ENCODE measurements at places on chromosomes 13 and 19. TPM values are rescaled to one million over a fixed set of nuclear protein-coding genes. Genes with fewer than 3 reads are reported as not detected.

DNA sequence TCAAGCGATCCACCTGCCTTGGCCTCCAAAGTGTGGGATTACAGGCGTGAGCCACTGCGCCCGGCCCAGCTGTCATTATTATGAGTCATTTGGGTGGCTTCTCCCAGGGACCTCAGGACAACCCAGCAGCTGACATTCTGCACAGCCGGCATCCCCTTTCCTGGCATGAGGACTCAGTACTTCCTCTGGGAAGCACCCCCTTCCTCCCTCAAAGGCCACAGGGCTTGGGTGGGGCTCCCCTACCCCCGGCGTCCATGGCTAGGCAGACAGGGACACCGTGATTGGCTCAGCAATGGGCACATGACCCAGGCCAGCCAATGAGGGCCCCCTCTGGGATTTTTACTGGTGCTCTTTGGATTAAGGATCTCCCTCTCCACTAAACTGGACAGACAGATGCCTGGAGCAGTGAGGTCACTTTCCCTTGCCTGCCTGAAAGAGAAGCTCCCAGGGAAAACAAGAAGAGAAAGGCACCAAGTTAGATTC lies 6.0 kb downstream of the KANK2 start:
- peak overlapping the region; percentile 95 for H3K27ac ChIP-seq
- no peaks in the 10 kb centered on the region for H3K36me3 ChIP-seq
- H3K27me3 ChIP-seq, result no peaks in the 10 kb centered on the region
- peaks cover 48% of the 10 kb centered on the region for H3K4me1 ChIP-seq
- H3K4me3 ChIP-seq, result no peak overlapping the region
- peak; percentile 50 for DNase-seq

DNA sequence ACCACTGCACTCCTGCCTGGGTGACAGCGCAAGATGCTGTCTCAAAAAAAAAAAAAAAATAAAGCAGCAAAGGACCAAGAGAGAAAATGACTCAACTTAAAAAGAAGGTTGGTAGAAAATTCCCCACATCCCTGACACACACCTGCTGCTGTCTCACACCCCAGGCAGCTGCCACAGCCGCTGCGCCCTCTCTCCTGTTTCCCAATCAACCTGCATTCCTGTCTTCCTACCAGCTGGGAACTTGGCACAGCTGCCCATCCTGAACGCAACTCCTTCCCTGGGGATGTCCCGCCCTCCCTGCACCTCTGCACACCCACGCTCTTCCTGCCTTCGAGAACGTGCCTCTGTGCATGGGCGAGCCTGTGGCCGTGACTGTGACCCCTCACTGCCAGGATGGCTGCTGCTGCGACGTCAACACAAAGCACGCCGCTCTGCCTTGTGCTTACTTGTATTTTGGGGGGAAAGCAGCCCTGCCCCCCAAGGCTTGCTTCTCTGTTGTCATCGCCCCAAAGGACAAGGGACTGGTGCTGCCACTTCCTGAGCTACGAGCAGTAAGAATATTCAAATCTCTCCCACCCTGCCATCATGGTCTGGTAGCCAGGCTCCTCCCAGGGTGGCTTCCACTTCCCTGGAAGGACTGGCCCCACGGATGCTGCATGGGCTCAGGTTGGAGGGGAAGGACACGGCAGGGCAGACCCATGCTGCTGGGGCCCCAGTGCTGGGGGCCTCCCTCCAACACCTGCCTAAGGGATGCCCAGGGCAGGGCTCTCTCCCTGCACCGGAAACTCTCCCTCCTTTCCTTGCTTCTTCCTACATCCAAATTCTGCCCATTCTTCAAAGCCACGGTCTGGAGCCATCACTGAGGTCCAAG lies 20.7 kb downstream of the SH3GL1 start:
- DNase-seq, result no peak
- H3K4me1 ChIP-seq, result peaks cover 44% of the 10 kb centered on the region
- no peak overlapping the region for H3K4me3 ChIP-seq
- no peaks in the 10 kb centered on the region for H3K36me3 ChIP-seq
- H3K27ac ChIP-seq, result peak overlapping the region; percentile 25
- no peaks in the 10 kb centered on the region for H3K27me3 ChIP-seq

GRCh38 chr13:36028359-36029025 lies 102.7 kb downstream of the DCLK1 start:
- no peak for DNase-seq
- H3K4me1 ChIP-seq, result no peaks in the 10 kb centered on the region
- no peaks in the 10 kb centered on the region for H3K27me3 ChIP-seq
- H3K36me3 ChIP-seq, result no peaks in the 10 kb centered on the region
- no peak overlapping the region for H3K4me3 ChIP-seq
- no peak overlapping the region for H3K27ac ChIP-seq

GRCh38 chr19:47487551-47488515 lies 3.8 kb upstream of the KPTN start:
- no peak overlapping the region for H3K27ac ChIP-seq
- H3K4me3 ChIP-seq, result no peak overlapping the region
- peaks cover 10% of the 10 kb centered on the region for H3K4me1 ChIP-seq
- H3K36me3 ChIP-seq, result no peaks in the 10 kb centered on the region
- H3K27me3 ChIP-seq, result no peaks in the 10 kb centered on the region

GSX1 gene
- not detected for total RNA-seq

GRCh38 chr13:42229287-42229686 lies 42.7 kb upstream of the AKAP11 start:
- H3K4me1 ChIP-seq, result no peaks in the 10 kb centered on the region
- H3K27me3 ChIP-seq, result no peaks in the 10 kb centered on the region
- no peak overlapping the region for H3K4me3 ChIP-seq
- H3K27ac ChIP-seq, result no peak overlapping the region

C19orf67 gene
- total RNA-seq, result 0.64 TPM

GRCh38 chr13:69660155-69660554 lies 447.5 kb upstream of the ATXN8OS start:
- no peak for DNase-seq
- H3K4me3 ChIP-seq, result no peak overlapping the region
- no peaks in the 10 kb centered on the region for H3K36me3 ChIP-seq
- no peak overlapping the region for H3K27ac ChIP-seq
- H3K4me1 ChIP-seq, result no peaks in the 10 kb centered on the region

- no peak overlapping the region for H3K4me3 ChIP-seq
- DNase-seq, result no peak
- no peaks in the 10 kb centered on the region for H3K36me3 ChIP-seq
- no peaks in the 10 kb centered on the region for H3K27me3 ChIP-seq
- H3K4me1 ChIP-seq, result no peaks in the 10 kb centered on the region
- H3K27ac ChIP-seq, result no peak overlapping the region
Measured at GRCh38 chr13:73740666-73741065, 393.5 kb downstream of the KLF12 start.

CEACAM6 gene
- 132 TPM for total RNA-seq

CEACAM3 gene
- total RNA-seq, result 2.2 TPM

GRCh38 chr19:36418287-36419001 lies at the start of gene ZFP82:
ZFP82 (minus strand) TSS chr19:36418644; CDS start chr19:36409789, 8,855 bp downstream.
- peak within 1 kb of the TSS; percentile 65 for H3K4me3 ChIP-seq
- H3K27ac ChIP-seq, result peak within 1 kb of the TSS; percentile 88
- peaks cover 5% of the 10 kb centered on the region for H3K36me3 ChIP-seq
- peak; percentile 73 for DNase-seq
- peaks cover 11% of the 10 kb centered on the region for H3K27me3 ChIP-seq
- H3K4me1 ChIP-seq, result peaks cover 7% of the 10 kb centered on the region

BICRA gene
- 11.6 TPM for total RNA-seq

DNA sequence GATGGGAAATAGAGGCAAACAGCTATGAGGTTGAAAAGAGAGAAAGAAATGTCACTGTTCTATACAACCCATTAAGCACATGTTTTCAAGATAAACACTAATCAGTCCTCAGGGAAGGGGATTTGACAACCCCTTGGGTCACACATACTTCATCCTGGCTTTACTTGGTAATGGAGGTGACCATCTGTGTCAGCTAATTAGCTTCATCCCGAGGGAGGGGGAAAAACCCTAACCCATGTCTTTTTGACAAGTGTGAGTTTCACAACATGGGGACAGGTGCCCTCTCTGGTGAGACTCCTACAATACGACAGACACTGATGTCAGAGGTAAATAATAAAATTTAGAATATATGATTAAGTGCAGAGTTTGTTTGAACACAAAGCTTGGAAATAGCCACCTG lies 43.1 kb downstream of the ZNF611 start:
- no peak for DNase-seq
- H3K4me3 ChIP-seq, result no peak overlapping the region
- H3K4me1 ChIP-seq, result peaks cover 7% of the 10 kb centered on the region
- no peak overlapping the region for H3K27ac ChIP-seq

DNA sequence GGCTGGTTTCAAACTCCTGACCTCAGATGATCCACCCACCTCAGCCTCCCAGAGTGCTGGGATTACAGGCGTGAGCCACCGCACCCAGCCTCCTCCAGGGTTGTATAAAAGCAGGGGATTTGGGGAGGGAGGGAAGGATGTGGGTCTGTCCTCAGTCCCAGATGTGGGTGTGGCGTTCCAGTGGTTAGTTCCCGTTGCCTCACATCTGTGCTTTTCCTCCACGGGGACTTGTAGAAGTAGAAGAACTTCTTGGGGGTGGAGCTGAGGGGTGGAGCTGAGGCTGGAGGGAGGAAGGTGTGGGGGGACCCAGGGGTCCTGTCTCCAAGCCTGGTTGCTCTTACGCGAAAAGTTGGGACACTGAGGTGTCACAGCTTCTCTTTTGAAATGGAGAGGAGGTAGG lies 514 bp upstream of the MCEMP1 start:
- no peak overlapping the region for H3K4me3 ChIP-seq
- no peaks in the 10 kb centered on the region for H3K36me3 ChIP-seq
- DNase-seq, result no peak
- no peaks in the 10 kb centered on the region for H3K4me1 ChIP-seq
- H3K27me3 ChIP-seq, result peaks cover 32% of the 10 kb centered on the region
- no peak overlapping the region for H3K27ac ChIP-seq

S1PR4 gene
- 0.68 TPM for total RNA-seq

- H3K27me3 ChIP-seq, result peaks cover 64% of the 10 kb centered on the region
- no peaks in the 10 kb centered on the region for H3K36me3 ChIP-seq
- H3K27ac ChIP-seq, result no peak overlapping the region
- no peak overlapping the region for H3K4me3 ChIP-seq
Measured at GRCh38 chr19:5337708-5338655, 2.6 kb downstream of the PTPRS start.

DNA sequence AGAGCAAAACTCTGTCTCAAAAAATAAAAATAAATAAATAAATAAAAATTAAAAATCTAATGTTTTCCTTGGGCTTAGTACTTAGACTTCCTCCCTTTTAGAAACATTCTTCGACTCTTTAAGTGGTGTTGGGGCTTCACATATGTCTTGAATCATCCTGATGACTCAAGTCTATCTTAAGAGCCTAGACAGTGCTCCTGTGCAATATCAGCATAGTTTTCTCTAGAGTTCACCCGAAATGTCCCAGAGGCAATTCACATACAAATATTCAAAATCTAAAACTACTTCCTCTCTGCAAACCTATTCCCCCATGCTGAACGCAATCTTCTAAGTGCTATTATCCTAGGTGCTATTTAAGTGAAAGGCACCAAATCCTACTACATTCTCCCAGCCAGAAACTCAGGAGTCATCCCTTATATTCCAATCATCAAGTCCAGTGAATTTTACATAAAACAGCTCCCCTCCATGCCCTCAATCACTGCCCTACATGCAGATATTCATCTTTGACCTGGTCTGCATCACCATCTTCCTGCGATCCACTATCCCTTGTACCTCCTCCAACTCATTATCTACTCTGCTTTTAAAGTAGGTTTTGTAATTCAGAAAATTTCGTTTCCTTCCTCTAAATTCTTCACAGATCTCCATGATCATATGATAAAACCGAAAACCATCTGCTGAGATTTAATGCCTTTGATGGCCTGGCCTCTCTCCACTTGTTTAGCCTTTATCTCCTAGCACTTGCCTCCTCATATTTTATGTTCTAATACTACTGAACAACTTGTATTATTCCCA lies 102.7 kb downstream of the ELF1 start:
- no peak for DNase-seq
- H3K4me1 ChIP-seq, result peaks cover 10% of the 10 kb centered on the region
- H3K27ac ChIP-seq, result no peak overlapping the region

AMER2 gene
- 0.16 TPM for total RNA-seq

GRCh38 chr19:5947435-5947834 lies 30.5 kb downstream of the RANBP3 start:
- no peaks in the 10 kb centered on the region for H3K36me3 ChIP-seq
- peak; percentile 64 for DNase-seq
- peaks cover 60% of the 10 kb centered on the region for H3K4me1 ChIP-seq
- H3K4me3 ChIP-seq, result no peak overlapping the region
- H3K27me3 ChIP-seq, result no peaks in the 10 kb centered on the region

GRCh38 chr13:36395280-36395679 lies 37.0 kb upstream of the CCNA1 start:
- H3K36me3 ChIP-seq, result no peaks in the 10 kb centered on the region
- H3K27me3 ChIP-seq, result no peaks in the 10 kb centered on the region
- no peak overlapping the region for H3K4me3 ChIP-seq
- no peak for DNase-seq
- no peaks in the 10 kb centered on the region for H3K4me1 ChIP-seq
- H3K27ac ChIP-seq, result no peak overlapping the region

GRCh38 chr19:35557539-35558399 lies 5.7 kb downstream of the ATP4A start:
- peak; percentile 50 for DNase-seq
- H3K36me3 ChIP-seq, result no peaks in the 10 kb centered on the region
- H3K27ac ChIP-seq, result no peak overlapping the region
- H3K27me3 ChIP-seq, result peaks cover 48% of the 10 kb centered on the region
- peaks cover 11% of the 10 kb centered on the region for H3K4me1 ChIP-seq

DNA sequence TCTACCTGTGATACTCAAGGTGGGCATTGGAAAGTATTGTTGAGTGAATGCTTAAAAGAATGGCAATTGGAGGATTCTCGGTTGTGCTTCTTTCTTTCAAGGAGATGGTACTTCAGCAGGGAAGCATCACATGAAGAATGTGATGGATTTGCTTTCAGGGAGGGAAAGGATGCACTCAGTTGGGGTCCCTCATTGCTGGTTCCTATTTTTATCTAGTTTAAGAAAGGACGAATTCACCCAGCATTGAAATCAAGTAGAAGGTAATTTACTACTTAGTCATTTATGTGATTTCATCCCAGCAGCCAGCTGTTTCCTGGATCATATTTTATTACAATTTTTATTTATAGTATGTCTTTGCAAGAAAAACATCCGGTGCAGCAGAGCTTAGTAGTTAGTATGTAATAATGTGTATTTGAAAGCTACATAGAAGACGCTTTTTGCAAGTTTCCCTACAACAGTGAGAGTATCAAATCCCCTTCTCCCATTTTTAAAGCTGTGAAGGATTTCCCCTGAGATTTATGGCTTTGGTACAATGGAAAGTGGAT lies 417.9 kb downstream of the GPC5 start:
- H3K4me1 ChIP-seq, result no peaks in the 10 kb centered on the region
- H3K27ac ChIP-seq, result no peak overlapping the region
- H3K4me3 ChIP-seq, result no peak overlapping the region
- no peaks in the 10 kb centered on the region for H3K36me3 ChIP-seq
- no peak for DNase-seq

Data from transverse colon (tissue), 4 donors.